ENCODE measurements at places on chromosomes 13 and 19.

DNA sequence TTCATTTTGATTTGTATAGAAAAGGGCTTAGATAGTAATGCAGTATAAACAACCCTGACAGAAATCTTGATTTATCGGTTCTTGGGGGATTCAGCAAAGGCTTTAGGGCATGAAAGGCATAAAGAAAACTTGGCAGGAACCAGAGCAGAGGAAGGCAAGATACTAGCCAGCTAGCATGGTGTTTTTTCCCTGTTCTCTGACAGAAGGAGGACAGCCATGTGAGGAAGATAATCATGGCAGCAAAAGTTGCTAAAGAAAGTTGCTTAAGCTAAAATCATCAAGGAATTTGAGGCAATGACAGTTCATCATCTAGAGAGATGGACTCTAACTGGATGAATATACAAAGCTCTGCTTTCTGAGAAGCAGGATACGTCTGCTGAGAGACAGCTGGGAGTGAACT is 294.1 kb downstream of the KCNRG start:
- no peak for DNase-seq

GRCh38 chr13:100738176-100738855 is 63.7 kb upstream of the TMTC4 start:
- no peak for DNase-seq

DNA sequence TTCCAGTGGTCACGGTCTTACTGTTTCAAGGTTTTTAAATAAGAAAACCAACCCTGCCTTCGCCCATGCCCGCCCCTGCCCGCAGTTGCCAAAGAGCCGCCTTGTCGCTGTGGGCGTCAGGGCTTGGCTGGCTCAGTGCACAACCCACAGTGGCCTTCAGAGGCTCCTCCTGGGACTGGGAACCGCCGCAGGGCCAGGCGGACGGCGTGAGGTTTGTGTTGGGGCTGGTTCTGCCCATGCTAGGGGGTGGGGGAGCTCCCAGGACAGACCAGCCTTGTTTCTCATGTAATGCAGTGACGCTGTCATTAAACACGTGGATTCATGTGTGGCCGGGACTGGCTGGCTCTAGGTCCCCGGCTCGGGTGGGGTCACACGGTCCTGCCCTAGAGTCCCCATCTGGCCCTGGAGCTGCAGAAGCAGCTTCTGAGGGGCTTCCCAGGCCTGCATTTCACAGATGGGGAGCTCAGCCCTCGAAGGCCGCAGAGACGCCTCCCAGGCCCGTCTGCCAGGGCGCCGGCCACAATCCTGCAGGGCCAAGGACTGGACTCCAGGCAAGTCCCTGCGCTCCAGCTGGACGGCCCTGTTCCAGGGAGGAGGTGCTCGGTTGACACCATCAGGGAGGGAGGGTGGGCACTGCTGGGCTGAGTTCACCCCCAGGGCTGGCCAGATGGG is 2.4 kb upstream of the TEKTIP1 start:
- no peak for DNase-seq

GRCh38 chr19:33394006-33394722 is 20.7 kb downstream of the CEBPG start:
- no peak for DNase-seq

- DNase-seq, result no peak
Measured at GRCh38 chr13:94178625-94179244, 300.7 kb downstream of the DCT start.

- no peak for DNase-seq
Measured at GRCh38 chr19:3788996-3789778, 3.0 kb upstream of the MATK start.

- DNase-seq, result no peak
Measured at GRCh38 chr19:16627193-16627927, 644 bp downstream of the MED26 start.

DNA sequence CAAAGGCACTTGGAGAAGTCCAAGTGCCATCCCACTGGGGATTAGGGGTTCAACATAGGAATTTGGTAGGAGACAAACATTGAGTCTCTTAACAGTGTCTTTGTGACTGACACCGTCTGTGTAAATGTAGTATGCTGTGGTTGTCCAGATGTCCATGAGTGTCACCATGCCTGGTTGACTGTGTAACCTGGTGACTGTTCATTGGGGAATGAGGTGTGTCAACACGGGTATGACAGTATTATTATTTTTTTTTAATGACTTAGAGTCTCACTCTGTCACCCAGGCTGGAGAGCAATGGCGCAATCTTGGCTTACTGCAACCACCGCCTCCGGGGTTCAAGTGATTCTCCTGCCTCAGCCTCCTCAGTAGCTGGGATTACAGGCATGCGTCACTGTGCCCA is 16.2 kb downstream of the PKN1 start:
- no peak for DNase-seq

GRCh38 chr19:10000171-10000826 is 10.0 kb downstream of the COL5A3 start:
- peak; percentile 54 for DNase-seq

- no peak for DNase-seq
Measured at GRCh38 chr19:7506385-7507328, 9.2 kb upstream of the ZNF358 start.

GRCh38 chr19:18390065-18390907 is 4.3 kb downstream of the GDF15 start:
- DNase-seq, result no peak

DNA sequence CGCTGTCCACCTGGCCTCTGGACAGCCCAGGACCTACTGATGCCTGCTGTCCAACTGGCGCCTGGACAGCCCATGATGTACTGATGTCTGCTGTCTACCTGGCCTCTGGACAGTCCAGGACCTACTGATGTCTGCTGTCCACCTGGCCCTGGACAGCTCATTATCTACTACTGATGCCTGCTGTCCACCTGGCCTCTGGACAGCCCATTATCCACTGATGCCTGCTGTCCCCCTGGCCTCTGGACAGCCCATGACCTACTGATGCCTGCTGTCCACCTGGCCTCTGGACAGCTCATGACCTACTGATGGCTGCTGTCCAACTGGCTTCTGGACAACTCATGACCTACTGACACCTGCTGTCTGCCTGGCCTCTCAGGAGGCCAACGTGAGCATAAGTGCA is 208.1 kb downstream of the TEX29 start:
- DNase-seq, result no peak

DNA sequence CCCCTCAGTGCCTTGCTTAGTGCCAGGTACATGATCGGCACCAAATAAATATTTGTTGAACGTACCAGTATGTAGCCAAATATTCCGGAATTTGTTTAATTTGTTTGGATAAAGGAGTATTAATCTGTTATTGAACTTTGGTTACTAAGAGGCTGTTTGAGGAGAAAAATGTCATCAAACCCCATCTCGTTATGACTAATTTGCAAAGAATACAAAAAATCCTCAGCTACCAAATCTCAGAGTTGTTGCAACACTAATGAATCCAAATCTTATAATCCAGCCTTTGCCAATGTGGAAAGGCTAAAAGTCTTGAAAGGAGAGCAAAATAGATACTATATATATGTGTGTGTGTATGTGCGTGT is 79.5 kb downstream of the KLF5 start:
- no peak for DNase-seq

DNA sequence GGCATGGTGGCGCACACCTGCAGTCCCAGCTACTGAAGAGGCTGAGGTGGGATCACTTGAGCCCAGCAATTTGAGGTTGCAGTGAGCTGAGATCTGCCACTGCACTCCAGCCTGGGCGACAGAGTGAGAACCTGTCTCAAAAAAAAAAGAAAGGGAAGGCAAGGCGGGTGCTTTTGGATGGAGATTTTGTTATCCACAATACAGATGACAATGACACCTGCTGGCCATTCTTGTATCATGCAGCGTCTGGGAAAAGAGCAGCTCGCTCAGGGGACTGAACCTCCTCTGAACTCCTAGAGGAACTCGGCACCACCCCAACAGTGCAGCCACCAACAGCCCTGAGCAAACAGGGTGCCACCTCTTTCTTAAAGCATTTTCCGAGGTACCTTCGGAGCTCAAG is 22.8 kb downstream of the HAUS8 start:
- DNase-seq, result no peak

DNA sequence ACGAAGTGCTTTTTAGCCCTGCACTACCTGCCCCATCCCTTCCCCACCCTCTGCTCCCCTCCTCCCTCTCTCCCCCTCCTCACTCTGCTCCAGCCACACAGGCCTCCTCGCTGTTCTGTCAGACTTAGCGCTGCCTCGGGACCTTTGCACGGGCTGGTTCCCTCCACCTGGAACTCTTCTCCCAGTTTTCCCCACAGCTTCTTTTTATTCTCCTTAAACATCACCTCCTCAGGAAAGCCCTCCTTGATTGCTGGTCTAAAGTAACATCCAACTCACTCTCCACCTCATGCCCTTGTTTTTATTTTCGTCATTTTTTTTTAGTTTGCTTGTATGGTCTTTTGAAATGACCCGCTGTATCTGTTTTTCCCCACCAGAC is 19.6 kb upstream of the ZNRF4 start:
- DNase-seq, result no peak

GRCh38 chr13:33757713-33758112 is 60.2 kb upstream of the RFC3 start:
- no peak for DNase-seq

DNA sequence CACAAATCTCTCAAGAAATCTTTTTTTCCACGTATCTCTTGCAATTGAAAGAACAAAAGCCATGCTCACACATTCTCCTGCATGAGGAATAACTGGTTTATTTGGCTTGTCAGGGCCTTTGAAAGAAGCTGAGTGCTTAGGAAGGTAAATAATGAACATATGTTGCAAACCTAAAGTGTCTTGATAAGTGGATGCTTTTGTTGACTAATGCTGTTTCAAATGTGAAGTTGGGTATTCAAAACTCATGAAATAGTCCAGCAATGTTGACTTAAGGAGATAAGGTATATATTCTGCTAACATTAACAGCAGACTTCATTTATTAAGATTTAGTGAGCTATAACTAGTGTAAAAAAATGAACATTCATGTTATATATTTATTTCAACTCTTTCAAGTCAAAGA is 1792.7 kb upstream of the MIR17HG start:
- DNase-seq, result no peak

- DNase-seq, result no peak
Measured at GRCh38 chr19:55678121-55678671, 3.2 kb downstream of the EPN1 start.

DNA sequence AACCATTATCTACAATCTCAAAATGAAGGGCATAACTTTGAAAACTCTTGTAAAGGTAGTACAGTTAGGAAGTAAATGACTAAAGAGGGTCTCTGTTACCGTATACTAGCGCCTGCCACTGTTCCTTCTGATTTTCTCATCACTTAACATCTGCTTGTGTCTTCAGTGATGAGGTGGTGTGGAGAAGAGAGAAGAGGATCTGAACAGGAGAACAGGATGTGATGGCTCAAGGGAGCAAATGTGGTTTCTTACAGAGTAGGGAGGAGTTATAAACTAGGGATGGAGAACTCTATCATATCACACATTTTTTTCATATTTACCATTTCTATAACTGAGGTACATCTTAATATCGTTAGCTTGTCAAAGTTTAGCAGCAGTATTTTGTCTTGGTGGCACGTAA is 1.1 kb downstream of the KCTD4 start:
- DNase-seq, result no peak

DNA sequence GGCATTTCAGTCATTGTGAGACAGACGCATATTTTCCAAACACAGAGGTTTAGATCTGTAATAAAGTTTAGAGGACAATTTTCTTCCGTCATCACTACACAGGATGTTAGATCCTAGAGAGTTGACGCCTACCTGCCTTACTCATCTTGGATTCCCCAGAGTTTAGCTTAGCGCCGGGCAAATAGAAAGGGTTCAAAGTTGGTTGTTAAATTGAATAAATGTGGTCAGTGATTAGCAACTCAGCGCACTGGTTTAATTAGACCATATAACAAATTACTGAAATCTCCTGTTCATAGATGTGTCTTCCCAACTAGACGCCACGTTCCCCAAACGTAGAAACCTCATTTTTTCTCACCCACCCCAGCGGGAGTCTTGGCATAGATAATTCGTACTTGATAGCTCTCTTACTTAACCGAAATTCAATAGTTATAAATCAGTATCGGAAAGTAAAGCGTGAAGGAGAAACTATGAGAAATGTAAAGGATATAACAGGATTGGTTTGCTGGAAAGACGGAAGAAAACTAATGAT is 726 bp upstream of the UFM1 start:
- peak; percentile 17 for DNase-seq

DNA sequence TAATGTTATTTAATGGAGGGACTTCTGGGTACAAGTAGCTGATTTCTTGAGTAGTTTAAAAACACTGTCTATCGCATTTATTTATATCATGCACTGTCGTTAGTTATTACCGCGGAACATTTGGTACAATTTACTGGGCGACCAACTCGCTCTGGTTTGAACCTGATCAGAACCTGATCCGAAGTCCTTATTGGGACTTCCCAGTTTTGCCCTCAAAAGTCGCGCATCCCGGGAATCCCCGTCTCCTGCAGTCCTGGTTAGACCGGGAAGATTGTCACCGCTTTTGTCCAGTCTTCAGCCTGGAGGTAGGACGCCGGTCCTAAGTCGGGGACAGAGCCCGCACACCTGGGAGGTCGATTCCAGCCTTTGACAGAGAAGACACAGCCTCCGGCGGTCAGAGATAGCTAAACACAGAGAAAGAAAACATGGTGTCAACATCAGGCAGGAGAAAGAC is 694 bp downstream of the CLN5 start:
- no peak for DNase-seq

DNA sequence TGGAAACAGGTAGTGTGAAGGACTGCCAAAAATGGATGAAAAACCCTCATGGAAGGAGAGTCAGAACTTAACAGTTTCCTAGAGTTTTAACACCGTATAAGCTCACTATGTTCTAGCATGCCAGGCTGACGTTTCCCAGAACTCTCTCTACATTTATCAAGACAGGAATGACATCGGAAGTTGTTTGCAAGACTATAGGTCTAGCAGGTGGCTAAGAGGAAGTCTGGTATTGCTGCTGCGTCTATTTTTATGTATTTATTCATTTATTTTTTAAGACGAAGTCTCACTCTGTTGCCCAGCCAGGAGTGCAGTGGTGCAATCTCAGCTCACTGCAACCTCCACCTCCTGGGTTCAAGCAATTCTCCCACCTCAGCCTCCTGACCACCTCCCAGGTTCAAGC is 20.5 kb upstream of the ARL11 start:
- no peak for DNase-seq

DNA sequence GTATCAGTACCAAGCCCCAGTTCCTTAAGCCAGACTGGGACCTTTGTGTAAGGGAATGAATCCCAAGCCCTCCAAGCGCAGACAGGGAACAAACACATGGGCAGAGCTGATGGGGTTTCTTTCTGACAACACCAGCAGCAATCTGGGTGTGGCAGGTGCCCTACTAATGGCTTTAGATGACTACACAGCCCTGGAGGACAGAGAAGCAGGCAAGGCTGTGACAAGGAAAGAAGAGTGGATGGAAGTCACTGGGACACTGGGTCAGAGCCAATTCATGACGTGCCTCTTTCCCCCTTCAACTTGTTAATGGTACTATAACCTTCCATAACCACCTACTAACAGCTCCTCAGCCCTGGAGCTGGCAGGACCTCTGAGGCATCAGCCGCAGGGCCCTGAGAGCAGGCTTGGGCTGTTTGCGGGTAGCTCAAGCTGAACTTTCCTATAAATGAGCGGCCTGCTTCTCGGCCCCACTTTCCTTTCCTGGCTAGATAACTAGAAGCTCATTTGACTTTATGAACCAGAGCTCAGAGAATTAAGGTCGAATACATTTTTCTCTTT is 38.9 kb downstream of the RASL11A start:
- DNase-seq, result no peak

- no peak for DNase-seq
Measured at GRCh38 chr19:2715470-2716274, 5.5 kb downstream of the DIRAS1 start.

GRCh38 chr13:51821606-51822005 is 17.6 kb upstream of the DHRS12 start:
- DNase-seq, result no peak

GRCh38 chr13:64327505-64328194 is 2902.5 kb downstream of the PCDH9 start:
- no peak for DNase-seq
